ENCODE measurements at places on chromosomes 13 and 19.

- no peak for DNase-seq
These were observed 1244.2 kb downstream of the DIAPH3 start for GRCh38 chr13:58919551-58919950.

DNA sequence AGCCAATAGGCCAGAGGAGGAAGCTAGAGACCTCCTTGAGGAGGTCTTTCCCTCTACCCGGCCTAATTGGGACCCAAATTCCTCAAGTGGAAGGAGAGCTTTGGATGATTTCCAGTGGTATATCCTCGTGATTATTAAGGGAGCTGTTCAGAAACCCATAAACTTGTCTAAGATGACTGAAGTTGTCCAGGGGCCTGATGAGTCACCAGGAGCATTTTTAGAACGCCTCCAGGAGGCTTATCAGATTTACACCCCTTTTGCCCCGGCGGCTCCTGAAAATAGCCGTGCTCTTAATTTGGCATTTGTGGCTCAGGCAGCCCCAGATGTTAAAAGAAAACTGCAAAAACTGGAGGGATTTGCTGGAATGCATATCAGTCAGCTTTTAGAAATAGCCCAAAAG lies 198.1 kb downstream of the ZNF486 start:
- no peak for DNase-seq

- no peak for DNase-seq
These were observed 529.4 kb upstream of the HTR2A start for GRCh38 chr13:47426126-47426849.

DNA sequence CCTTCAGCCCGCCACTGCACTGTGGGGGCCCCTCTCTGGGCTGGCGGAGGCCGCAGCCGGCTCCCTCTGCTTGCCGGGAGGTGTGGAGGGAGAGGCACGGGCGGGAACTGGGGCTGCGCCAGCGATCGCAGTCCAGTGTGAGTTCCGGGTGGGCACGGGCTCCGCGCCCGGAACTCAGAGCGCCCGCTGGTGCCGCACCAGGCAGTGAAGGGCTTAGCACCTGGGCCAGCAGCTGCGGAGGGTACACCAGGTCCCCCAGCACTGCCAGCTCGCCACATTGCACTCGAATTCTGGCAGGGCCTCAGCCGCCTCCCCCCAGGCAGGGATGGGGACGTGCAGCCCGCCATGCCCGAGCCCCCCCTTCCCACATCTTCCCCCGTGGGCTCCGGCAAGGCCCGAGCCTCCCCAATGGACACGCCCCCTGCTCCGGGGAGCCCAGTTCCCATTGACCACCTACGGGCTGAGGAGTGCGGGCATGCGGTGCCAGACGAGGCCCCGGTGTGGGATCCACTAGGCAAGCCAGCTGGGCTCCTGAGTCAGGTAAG lies 135.9 kb upstream of the RFC3 start:
- DNase-seq = no peak

DNA sequence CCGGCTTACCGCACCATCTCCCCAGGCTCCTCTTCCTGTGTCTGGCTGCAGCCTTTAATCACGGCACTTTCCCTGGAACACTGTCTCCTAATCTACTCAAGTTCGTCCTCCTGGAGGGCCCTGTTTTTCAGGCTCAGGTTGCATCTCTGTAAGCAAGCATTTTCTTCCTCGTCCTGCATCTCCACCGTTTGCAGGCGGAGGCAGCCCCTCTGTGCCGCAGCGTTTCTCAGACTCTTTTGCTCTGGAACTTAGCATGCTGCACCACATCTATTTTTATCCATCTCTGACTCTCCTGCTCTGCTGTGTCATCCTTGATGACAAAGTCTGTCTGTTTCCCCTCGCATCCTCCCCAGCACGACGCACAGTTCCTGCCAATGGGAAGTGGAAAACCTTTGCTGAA lies 117.5 kb downstream of the ATP8A2 start:
- DNase-seq = no peak

DNA sequence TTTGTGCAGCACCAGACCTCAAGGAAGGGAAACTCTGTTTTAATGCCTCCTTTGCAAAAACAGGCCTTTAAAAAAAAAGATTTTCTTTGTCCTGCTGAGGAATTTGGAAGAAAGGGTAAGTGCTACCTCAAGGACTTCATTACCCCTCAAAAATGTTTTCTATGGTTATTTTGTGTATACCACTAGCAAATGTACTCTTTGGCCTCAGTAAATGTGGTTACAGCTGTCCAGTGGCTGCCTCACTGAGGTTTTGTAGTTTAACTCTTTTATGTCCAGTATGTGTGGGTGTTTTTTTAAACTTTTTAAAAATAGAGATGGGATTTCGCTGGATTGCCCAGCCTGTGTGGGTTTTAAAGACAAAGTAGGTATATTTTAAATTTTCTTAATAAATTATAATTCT lies 42.2 kb upstream of the TSC22D1 start:
- DNase-seq = no peak

DNA sequence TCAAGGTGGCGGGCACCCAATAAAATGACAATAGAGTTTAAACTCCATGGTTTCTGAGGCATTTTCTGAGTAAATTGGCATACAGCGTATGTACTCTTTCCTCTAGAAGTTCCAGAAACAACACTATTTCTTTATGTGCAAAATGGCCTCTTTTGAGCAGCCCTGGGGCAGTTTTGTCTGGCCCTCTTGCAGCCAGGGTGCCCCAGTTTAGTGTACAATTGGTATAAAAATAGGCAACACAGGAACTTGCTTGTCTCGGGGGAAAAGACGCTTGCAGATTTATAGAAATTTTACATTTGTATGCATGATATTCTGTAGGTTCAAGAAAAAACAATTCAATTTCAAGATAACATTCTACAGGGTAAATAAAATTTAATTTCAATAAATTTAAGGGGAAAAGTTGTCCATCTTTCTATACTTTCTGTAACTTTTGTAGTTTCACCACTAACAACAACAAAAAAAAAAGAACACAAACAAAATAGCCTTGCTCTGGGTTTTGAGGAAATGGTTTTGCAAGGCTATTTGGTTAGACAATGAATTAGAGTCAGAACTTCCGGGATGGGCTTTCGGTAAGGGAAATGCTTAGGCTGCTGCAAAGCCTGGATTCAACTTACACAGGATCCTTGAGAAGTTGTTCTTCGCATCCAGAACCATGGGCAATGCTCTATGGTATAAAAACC lies 45.3 kb downstream of the LRCH1 start:
- no peak for DNase-seq

DNA sequence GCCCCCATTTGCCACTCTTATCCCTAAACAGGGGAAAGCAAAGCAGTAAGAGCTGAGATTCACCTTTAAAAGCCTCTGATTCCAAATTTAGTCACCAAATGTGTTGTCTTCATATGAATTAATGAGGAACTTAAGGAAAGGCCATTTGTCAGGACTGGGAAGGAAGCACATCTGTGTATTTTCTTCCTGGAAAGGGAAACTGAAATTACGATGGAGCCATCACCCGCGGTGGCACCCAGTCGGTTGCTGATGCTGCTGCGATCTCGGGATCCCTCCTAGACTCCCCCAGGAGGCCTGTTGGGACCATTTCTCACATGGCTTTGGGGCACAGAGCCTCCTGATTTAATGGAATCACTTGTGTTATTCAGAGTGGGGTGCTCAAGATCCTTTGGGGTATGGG lies 7.4 kb upstream of the IL4I1 start:
- no peak for DNase-seq

GRCh38 chr13:26449063-26449848 lies 108.2 kb upstream of the WASF3 start:
- DNase-seq = no peak

GRCh38 chr19:35509861-35510625 lies 3.4 kb downstream of the DMKN start:
- DNase-seq = peak; percentile 42

- DNase-seq = no peak
These were observed 1.5 kb downstream of the MFSD12 start for GRCh38 chr19:3555653-3556422.

All from stimulated activated CD4-positive, alpha-beta T cell treated with anti-CD3 and anti-CD28 coated beads, Interleukin-15, amount 100 ng/mL, for 1 hour (primary cell).